NCI-H526 (cell line): ENCODE measurements at places on chromosomes 6 and 20.
A peak's percentile ranks its signal among the peaks of the same experiment; 100 is the strongest.

DNA sequence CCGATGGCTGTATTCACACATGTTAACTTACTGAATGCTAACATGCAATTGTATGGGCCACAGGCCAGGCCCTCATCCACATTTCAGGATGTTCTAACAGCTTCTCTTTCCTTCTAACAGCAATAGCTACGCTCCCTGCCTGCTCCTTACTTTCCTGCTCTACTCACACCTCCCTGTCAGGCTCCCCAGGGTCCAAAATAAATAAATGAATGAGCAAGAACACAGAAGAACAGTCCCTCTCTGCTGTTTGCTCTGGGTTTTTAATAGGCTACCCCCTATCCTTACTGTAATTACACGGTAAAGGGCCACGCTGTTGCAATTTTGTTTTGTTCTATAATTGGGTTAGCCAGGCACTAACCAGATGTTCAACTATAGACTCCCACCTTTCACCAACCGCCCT lies 135.6 kb downstream of the GMDS start:
- DNase-seq, result no peak

DNA sequence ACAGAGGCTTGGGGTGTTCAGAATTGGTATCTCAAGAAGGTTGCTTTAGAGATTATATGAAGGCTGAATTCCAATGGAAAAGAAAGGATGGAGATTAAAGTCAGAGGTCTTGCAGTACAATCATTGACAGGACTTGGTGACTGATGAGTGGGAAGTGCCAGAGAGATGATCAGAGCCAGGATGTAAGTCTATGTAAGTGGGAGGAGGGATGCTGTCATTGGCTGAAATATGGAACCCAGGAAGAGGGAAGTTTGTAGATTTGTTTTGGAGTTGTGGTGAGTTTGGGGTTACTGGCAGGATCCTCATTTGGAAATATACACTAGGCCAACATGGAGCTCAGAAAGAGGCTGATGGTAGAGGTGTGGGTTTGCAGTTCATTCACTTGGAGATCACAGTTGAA lies 23.8 kb upstream of the TNFAIP3 start:
- no peak for DNase-seq

GRCh38 chr20:51398083-51398482 lies 144.4 kb downstream of the NFATC2 start:
- no peak for DNase-seq

- no peak for DNase-seq
Observed at GRCh38 chr6:154842833-154843232, 109.6 kb downstream of the SCAF8 start.

DNA sequence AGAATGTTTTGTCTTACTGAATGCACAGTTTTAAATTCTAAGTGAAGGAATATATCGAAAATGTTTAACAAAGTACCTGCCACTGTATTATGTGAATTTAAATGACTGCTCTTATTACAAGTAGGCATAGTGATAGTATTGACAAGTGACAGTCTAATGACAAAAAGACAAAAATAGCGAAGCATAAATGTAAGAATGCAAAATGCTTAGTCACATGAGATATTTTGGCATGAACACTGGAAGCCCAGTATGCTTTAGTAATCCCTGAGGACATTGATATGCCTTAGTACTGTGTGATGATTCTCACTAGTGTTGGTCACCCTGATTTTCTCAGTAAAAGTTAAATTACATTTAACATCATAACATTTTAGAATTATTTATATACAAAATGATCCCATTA lies 153.5 kb downstream of the EYA4 start:
- DNase-seq, result no peak

DNA sequence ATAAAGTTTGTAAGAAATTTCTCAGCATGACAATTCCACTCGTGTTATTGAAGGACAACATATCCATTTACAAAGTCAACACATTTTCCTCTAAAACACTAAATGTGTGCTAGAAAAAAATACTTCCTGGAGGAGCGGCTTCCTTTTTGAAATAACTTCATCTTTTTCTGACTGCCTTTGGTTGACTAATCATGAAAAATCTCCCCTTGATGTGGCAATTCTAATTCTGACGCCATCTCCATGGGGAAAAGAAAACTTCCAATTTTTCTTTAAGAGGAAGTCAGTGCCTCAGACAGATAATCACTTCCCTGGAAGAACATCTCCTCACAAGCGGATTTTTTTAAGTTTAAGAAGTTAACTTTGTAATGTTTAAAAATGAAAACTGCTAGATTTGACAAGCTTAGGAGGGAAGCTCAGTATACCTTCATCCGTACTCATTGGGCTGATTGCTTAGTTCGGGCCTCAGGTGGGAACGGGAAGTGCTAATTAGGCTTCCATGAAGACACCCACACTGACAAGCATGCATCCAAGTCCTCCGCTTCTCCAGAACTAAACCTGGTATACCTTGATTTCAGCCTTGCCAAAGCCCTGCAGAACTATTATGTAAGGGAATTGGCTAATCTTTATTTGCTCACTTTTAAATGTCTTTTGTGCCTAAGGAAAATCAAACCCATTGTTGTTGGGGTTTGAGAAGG lies 35.1 kb upstream of the DUSP22 start:
- no peak for DNase-seq

GRCh38 chr6:167565884-167566599 lies 241.2 kb downstream of the TTLL2 start:
- DNase-seq, result no peak

DNA sequence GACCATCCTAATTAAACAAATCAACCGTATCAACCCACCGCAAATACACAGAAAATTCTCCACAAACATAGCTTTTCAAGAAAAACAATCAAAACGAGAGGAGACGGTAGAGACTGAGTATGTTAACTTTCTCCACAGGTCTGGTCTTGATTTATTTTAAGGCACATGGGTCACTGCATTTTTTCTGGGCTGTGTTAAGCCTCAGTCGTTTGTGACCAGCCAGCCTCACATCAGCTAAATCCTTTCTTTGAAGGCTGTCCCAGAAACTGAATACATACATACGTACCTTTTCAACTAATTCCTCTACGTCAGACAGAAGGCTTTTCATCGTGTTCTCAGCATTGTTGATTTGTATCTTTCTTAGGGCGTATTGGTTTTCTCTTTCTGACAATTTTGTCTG lies 69.4 kb downstream of the LAMA4 start:
- no peak for DNase-seq

DNA sequence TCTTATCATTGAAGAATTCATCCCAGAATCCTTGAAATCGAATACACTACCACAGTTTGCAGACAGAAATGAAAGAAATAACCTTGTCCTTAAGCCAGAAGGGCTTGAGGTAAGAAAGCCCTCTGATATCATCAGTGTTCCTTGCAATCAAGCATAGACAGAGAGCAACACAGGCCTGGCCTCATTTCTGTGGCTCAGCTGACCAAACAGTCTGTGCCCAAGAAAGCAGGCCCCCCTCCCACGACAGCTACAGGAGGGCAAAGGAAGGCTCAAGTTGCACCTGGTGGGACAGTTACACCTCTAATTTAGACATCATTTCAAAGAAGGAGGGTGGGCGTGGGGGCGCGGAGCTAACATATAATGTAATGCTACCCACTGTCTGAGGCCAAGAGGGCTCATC lies 21.6 kb downstream of the KIF16B start:
- no peak for DNase-seq

DNA sequence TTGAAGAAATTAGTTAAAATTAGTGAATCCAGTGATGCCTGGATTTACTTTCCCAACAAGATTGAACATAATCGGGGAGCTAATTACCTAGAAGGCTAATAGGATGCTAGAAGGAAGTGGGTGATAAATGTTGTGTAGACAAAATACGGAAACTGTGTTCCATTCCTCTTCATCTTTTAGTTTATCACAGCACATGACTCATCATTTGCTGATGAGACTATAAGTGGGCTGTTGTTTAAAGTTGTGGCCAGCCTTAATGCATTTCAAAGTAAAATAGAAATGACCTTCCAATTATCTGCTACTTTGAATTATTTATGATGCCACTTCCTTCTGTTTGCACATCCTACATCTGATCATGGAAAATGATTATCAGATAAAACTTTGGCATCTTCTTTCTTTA lies 43.4 kb downstream of the OGFRL1 start:
- DNase-seq, result no peak

DNA sequence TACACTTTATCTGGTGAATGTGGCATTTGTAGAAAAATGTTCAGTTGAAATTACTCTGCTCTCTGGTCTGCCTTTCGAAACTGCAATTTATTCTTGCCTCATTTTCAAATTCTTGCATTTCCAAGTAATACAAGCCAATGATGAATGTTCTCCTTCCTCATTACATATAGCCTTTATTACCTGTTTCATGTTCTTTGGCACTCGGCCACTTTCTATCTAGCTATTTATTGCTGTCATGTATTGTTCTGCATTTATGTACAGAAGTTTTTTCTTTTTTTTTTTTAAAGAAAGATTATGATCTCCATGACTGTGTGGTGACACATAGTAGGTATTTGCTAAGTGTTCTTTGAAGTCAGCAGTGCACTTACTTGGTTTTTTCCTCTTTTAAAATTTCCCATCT lies 261.4 kb downstream of the ZFAND3 start:
- DNase-seq, result no peak

DNA sequence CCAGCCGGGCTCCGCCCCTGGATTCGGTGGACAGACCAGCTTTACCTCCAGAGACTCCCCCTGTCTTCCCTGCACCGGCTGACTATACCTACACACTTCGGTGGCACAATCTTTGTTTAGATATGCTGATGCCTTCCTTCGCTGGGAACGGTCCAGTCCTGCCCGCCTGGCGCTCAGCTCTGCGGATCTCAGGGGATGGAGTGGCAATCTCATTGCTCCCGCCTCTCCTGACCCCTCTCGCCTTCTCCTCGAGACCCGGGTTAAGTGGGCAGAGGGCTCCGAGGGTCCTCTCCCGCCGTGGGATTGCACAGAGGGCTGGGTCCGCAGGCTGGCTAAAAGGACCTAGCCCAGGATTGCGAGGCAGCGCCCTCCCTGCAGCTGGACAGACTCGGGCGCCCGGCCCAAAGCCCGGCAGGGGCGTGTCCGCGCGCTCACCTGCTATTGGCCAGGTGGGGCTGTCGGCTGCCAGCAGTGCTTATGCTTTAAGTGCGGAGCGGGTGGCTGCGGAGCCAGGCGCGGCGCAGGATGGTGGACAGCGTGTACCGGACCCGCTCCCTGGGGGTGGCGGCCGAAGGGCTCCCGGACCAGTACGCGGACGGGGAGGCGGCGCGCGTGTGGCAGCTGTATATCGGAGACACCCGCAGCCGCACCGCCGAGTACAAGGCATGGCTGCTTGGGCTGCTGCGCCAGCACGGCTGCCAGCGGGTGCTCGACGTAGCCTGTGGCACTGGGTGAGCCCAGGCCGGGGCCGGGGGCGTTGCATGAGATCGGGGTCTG lies at the start of gene GNMT:
Gene GNMT, plus strand, starts transcription at position 512 of the 777 bp plus-strand sequence. Its CDS starts 14 bp downstream, at position 526.
- peak; percentile 78 for DNase-seq

DNA sequence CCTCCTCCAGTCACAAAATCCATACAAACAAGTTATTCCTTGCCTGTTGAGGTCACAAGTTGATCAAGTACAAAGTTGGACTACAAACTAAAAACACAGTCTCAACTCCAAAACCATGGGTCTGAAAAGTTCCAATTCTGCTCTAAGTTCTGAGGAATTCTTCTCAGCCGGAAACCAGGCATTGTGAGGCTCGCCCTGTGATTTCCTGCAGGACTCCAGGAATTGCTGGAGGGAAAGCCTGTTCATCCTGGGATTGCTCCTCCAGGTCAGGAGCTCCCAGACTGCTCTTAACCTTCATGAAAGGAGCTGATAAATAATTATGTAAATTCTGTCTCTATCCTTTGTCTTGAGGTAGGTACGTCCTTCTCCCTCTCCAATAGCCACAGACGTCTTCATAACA lies 8.5 kb downstream of the TRAM2 start:
- no peak for DNase-seq

GRCh38 chr6:43478008-43478372 lies 620 bp downstream of the TJAP1 start:
- DNase-seq, result no peak

- DNase-seq, result no peak
Observed at GRCh38 chr20:41587956-41588355, 30.2 kb downstream of the CHD6 start.

DNA sequence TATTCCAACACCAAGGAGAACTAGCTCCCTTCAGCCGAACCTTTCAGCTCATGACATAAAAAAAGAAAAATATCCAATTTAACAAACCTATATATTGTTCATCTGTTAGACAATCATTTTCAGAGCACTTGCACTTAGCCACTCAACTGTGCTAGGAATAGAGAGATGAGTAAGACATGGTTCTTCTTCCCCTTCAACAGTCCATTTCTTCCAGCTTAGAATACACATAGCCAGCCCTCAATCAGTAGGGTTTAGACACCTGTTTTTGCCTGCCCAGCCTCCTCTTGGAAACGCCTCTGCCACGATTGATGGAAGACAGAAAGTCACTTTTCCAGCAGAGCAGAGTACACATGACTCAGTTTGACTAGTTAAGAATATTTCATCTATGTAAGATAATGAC lies 21.8 kb downstream of the ADNP start:
- DNase-seq, result no peak

DNA sequence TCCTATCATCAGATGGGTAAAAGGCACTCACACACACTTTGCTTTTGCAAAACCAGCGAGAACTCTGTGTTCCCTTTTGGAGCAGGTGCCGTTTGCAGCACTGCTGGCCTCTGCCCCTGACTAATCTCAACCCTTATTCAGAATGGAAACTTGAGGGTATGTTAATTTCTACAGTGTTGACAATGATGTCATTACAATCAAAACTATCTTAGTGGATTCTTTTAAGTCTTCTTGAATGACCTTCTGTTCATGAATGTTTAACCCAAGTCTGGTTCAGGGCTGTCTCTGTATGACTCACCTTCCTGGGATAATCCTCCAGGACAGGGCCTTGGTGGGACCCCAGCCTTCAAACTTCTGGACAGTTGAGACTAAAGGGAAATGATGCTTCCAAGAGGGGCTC lies 197.9 kb downstream of the CDH4 start:
- DNase-seq, result no peak

- DNase-seq, result no peak
Observed at GRCh38 chr20:34876406-34877282, at the start of gene ACSS2. Gene ACSS2 (plus strand): TSS chr20:34876612. CDS start chr20:34876646, 34 bp downstream.

- no peak for DNase-seq
Observed at GRCh38 chr6:114292431-114292830, 50.4 kb downstream of the HS3ST5 start.
